ENCODE measurements at places on chromosomes 5 and 9.

- DNase-seq, result no peak
These were observed 82.6 kb downstream of the SH3PXD2B start for GRCh38 chr5:172371684-172372083.

GRCh38 chr9:16255217-16255616 lies 615.3 kb downstream of the BNC2 start:
- DNase-seq, result no peak

DNA sequence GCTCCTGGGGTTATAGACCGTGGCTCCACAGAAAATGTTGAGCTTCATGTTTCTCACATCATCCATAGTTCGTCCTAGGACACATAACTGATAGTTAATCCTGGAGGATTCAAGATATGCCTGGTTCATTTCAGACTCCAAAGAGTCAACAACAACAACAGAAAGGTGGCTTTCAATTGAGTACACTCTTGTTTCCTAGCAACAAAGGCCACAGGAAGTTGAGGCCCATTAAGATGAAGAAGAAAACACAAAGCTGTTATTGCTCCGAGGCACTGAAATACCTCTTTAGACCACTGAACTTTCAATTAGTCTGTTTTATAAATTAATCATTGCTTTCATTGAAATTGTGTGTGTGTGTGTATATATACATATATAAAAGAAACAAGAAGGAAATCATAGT lies 154.5 kb downstream of the YIPF5 start:
- DNase-seq, result peak; percentile 31

DNA sequence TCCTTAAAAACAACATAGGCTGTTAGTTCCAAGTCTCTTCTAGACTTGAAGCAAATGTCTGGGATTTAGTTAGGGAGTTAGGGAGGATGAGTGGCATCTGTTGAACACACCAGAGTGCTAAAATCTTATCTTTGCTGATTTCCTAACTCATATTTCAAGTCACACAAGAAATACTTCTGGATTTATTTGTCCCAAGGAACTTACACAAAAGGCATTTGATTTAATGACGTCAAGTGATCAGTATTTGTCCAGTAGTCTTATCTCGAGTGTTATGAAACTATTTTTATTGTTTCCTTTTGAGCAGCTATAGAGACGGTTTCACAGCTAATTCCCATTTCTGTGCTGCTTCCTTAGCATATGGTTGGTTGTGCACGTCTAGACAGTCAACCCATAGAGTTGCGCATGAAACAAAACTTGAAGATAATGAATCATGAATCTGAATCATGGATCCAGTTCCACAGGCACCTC lies 140.5 kb upstream of the TUT7 start:
- DNase-seq, result no peak

GRCh38 chr9:134455934-134456755 lies 129.9 kb downstream of the RXRA start:
- DNase-seq, result no peak

DNA sequence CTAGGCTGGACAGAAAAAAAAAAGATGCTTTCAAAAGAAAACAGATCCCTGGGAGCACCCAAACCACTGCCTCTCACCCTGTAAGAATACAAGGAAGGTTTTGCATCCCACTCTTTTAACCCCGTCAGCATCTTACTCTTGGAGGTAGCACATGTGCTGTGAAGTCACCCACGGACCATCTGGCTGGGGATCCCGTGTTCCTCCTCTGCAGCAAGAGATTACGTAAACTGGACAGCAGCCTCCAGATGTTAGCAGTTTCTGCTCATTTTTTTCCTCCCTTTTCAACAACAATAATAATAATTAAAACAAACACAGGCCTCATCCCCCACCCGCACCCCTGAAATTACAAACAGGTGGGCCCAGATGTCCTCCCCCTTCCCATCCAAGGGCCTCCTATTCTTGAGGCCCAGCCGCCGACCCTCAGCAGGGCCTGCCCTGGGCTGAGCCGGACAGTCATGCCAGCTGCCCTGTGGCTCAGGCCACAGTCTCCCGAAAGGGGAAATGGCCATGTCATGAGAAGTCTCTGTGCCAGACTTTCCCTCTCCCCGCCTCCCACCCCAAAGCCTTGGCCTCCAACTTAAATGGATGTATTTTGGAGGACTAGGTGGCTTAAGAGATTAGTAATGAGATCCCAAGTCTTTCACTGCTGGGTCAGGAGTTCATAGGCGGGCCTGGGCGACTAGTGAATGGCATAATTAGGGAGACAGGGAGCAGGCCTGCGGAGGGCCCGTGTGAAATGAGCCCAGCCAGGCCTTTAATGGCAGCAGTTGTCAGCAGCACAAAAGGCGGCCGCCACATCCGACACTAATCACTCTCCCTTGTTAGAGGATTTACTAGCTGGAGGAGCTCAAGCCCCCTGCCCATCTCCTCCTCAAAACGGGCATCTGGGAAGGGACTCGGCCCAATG lies 165.1 kb downstream of the PAPPA start:
- no peak for DNase-seq

DNA sequence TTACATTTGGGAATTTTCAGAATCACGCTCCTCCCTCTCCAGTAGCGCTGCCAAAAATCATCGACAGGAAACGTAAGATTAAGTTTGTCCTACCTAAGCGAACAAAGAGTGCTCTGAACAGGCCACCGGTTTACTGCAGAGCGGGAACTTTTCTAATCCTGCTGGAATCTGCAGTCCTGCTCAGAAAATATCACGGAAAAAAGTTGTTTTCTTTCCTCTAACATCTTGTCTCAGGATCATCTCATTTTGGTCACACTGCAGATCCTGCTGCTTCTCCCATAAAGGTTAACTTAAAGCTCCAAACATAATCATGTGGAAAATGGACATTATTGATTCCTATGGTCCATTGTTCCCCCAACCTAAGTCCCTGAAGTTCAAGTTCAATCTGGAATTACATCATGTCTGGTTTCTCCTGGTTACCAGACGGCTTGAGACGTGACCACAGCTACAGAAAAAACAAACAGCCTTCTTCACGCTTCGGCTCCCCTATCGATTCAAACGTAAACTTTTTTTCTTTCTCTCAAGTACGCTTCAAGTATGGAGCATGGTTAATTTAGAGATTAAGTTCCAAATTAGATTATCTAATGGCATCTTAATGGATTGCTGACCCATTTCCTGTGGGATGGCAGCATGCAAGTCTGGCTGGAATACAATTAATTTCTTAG lies 217.6 kb downstream of the NFIB start:
- peak; percentile 70 for DNase-seq

DNA sequence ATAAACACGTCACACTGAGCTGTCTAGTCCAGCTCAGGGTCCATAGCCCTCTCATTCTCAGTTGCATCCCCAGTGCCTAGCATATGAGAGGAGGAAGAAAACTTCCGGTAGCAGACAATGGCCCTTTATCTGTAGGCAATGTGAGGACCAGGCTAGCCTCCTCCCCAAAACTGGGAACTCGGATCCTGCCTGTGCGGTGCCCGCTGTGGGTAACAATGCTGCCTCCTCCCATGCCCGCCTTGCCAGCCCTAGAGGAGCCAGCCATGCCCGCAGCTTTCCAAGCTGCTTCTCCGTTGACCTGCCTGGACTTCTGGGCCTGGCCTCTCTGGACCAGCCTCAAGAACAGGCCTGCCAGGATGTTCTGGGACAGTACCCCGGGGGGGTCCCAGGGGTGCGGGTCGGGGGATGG lies 74.6 kb upstream of the ORM1 start:
- no peak for DNase-seq

DNA sequence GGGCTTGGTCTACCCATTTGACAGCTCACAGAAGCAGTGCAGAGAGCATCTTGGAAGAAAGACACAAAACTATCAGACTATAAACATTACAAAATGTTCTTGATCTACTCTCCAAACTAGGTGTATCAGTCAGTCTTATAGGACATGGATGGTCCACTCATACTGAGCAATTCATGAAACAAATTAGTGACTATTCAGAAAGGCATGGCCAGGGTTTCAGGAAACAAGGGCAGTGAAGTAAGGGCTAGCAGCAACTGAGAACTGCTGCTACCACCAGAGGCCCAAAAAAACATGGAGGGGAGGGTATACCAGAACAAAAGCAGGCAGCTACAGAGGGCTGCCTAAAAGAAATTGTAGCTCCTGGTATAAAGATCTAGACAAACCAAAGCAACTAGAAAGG lies 287.0 kb downstream of the PIK3R1 start:
- DNase-seq, result no peak

DNA sequence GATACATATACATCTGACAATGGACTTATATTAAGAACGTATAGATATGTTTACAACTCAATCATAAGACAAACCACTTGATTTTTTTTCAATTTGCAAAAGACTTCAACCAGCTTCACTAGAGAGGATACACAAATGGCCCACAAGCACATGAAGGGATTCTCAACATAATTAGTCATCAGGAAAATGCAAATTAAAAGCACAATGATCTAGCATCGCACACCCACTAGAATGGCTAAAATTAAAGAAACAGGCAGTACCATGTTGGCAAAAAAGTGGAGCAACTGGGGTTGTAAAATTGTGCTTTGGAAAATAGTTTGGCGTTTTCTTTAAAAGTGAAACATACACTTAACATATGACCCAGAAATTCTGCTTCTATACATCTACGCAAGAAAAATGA lies 80.0 kb upstream of the TRIO start:
- DNase-seq, result no peak

GRCh38 chr5:155699385-155699784 lies 627.6 kb upstream of the SGCD start:
- no peak for DNase-seq

DNA sequence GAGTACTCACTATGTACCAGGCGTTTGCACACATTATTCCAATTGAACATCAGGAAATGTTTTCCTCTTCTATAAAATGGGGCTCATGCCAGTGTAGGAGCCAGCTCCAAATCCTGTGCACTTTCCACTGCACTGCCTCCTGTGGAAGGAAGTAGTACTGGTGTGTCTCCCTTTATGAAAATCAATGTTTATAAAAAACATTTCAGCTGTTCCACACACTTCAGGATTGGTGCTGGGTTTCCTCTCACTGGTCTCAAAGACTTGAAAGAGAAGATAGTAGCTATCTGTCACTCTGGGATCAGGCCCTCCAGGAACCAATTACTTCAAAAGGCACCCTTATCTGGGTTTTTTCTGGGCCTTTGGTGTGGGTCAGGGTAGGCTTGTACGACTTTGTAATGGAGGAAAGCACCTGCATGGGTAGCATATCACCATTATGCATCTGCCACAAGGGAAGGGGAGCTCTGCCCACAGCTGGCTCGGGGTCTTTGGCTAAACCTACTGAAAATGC lies 32.5 kb downstream of the RAB14 start:
- no peak for DNase-seq

DNA sequence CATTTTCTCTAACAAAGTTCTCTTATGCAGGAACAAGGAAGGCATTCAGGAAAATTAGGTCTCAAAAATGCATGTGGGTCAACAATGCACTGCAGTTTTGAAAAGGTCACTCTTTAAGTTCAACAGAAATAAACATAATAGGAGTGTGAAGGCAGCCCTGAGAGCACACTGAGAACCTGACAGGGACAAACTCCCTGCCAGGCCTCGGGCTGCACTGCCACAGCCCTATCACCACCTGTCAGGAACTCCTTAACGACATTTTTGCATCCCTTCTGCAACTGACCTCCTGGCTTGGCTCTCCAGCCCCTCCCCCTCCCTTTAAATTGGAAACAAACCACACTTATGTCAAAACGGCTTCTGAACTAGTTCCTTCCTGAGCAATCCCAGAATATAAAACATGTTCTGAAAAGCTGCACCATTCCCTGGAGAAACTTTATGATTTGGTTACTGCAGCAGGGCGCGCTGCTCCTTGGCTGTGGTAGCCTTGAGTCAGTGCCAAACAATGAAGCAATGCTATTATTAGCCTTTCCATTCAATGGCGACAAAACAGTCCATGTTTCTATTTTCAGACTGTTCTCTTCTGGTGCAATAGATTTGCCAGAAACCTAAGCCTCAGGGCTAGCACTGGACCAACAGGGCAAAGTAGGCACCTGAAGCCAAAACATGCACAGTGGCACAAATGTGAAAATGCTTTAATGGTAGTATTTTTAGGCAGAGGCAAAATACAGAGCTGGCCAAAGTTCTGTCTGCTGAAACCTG lies 160.1 kb upstream of the ZNF608 start:
- peak; percentile 47 for DNase-seq

GRCh38 chr5:152464048-152464447 lies 59.0 kb upstream of the NMUR2 start:
- no peak for DNase-seq

- DNase-seq, result no peak
These were observed 297.9 kb upstream of the EDIL3 start for GRCh38 chr5:84682531-84682930.

- no peak for DNase-seq
These were observed 47.1 kb downstream of the ZNF622 start for GRCh38 chr5:16418471-16418922.

DNA sequence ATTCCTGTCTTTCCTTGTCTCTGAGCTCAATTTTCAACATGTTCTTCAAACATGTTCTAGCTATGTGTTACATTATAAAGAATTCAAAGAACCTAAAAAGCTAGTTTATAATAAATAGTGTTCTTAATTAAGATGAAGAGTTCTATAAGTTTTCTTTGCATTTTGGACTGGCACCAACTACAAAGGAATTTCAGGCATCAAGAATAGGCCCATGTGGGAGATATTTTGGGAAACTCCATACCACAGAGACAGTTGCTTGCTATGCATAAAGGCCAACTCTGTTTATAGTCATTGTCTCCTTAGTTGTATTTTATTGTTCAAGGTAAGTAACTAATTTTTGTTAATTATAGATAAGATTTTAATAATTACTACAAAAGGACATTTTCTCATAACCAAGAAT lies 4.5 kb downstream of the SLF1 start:
- DNase-seq, result no peak

- no peak for DNase-seq
These were observed 116.9 kb downstream of the HACD4 start for GRCh38 chr9:20914556-20914955.

GRCh38 chr9:121814594-121814993 lies 163.2 kb downstream of the DAB2IP start:
- no peak for DNase-seq

DNA sequence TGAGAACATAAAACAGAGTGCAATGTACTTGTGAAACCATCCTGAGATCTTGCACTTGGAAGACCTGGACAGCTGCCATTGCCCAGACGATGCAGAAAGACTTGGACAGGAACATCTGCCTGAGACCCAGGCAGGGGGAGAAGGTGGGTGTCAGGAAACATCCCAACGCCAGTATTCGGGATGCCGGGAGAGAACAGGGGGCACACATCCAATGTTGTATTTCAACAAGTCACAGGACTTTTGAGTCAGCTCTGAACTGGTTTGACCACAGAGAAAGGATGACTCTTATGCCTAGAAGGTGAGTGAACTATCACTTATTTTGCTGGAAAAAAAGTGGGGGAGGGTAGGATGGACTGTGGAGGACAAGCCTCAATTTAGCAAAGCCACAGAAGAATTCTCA lies 124.6 kb downstream of the ROR2 start:
- DNase-seq, result no peak

All from DMS153 (cell line).